ENCODE measurements at places on chromosomes 11 and 22.

GRCh38 chr22:20781272-20781990 lies 7.5 kb downstream of the SERPIND1 start:
- DNase-seq, result no peak

GRCh38 chr11:2382129-2382517 lies 5.0 kb downstream of the CD81 start:
- DNase-seq, result no peak

GRCh38 chr11:106415510-106415909 lies 338.0 kb downstream of the AASDHPPT start:
- no peak for DNase-seq

GRCh38 chr22:36763576-36763975 lies 12.3 kb downstream of the IFT27 start:
- DNase-seq, result no peak

- DNase-seq, result no peak
Measured at GRCh38 chr11:103395612-103396011, 286.4 kb downstream of the DYNC2H1 start.

DNA sequence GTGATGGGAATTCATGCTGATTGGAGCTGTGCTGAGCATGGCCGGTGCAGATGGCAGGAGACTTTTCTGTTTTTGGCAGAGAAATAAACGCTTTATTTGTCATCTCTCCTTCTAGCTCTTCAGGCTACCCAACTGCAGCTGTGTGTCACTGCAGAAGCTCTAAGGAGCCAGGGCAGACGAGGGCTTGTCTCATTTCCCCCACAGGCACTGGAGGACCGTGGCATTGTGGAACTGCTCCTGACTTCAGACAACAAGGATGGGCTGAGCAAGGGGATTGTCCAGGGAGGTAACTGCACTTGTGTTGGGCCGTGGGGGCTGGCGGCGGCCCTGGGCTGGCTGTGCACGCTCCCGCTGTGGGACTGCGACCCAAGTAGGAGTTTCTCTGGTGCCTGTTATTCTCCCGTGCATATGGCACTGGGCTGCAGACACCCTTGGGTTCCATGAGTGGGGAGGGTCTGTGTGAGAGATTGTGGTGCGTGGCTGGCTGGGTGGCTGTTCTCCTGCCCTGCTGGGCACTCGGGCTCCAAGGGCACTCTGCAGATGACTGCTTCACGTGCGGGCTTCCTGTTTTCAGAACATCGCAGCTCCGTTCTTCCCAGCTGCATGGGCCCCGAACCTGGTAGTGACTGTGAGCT lies 27.2 kb downstream of the GLB1L2 start:
- DNase-seq, result no peak

GRCh38 chr22:36831206-36831605 lies 14.4 kb upstream of the PVALB start:
- no peak for DNase-seq

- no peak for DNase-seq
Measured at GRCh38 chr11:12008790-12009616, 577 bp upstream of the DKK3 start.

GRCh38 chr11:1091332-1092083 lies 16.8 kb downstream of the MUC2 start:
- no peak for DNase-seq
